ENCODE measurements at places on chromosomes 3 and 15. TPM values are rescaled to one million over a fixed set of nuclear protein-coding genes. Genes with fewer than 3 reads are reported as not detected.

GRCh38 chr3:129972301-129972700, 2.2 kb upstream of the TRH start:
- DNase-seq = no peak

Gene EXD1
- not detected for polyA plus RNA-seq

DNA sequence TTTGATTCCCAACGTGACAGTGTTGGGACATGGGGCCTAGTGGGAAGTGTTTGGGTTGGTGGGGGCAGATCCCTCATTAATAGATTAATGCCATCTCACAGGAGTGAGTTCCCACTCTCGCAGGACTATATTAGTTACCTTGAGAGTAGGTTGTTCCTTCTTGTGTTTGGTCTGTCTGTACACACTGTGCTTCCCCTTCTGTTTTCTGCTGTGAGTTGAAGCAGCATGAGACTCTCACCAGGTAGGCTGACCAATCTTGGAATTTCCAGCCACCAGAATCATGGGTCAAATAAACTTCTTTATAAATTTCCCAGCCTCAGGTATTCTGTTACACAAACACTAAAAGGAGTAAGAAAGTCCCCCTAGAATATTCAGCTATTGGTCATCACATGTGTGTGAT, 145.4 kb downstream of the ERC2 start:
- DNase-seq = no peak

GRCh38 chr15:86311568-86312280, 232.1 kb downstream of the AGBL1 start:
- DNase-seq = no peak

- DNase-seq = no peak
Measured at GRCh38 chr3:15439476-15439875, 12.1 kb downstream of the EAF1 start.

Gene NKIRAS1
- 18.9 TPM for polyA plus RNA-seq

Gene RASA2
- polyA plus RNA-seq = 10.2 TPM

DNA sequence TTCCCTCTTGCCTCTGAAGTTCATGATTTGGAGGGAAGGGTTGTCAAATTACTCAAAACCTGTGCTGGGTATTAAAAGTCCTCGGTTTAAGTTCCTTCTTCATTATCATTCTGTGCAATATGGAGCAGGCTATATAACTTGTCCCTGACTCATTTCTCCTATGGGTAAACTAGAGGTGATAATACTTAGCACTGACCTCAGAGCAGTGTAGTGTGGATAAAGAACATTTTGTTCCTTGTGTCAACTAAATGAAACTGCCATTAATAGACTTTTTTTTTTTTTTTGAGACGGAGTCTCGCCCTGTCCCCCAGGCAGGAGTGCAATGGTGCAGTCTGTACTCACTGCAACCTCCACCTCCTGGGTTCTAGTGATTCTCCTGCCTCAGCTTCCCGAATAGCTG, 2.2 kb upstream of the BBX start:
- no peak for DNase-seq

Gene MOBP
- polyA plus RNA-seq = 1.0 TPM

Gene PTH1R
- 3.8 TPM for polyA plus RNA-seq
